ENCODE measurements at places on chromosomes 4 and X.
A peak's percentile ranks its signal among the peaks of the same experiment; 100 is the strongest.

GRCh38 chrX:35728481-35728880 lies 69.7 kb upstream of the MAGEB16 start:
- DNase-seq: peak; percentile 1

DNA sequence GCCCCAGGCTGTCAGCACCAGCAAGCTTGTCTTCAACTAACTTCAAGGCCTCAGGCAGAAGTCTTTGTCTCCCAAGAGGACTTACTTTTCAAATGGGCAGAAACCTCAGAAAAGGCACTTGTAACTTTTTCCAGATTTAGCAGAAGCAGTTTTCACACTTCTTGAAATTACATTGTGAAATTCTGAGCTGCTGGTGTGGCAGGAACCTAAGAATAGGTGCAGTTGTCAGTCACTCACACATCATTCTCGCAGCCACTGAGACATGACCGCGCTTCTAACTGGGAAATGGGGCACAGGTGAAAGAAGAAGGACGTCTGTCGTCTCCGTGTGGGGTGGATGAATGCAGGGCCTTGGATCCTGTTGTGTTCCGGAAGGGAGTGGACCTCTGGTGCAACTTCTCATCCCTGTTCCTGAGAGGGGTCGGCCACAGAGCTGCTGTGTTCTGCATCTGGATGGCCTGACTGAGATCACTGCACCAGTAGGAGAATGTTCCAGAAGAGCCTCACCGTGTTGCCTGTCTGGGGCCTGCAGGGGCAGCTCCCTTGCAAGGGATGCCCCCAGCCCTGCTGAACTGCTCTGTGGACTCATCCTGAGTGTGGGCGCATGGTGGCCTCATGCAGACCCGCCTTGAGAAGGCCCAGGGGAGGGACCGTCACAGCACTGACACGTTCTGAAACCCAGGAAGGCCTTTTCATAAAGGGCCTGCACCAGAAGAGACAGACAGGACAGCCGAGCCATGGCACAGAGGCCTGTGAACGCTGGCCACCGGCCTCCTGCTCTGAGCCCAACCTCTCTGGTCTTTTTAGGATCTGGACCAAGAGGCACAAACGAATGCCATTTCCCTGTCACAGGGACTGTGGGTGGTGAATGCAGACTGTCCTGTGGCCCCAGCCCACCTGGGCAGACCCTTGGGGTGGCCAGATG lies 18.7 kb downstream of the NAT8L start:
- DNase-seq: no peak

GRCh38 chr4:52198294-52198693 lies 147.2 kb downstream of the SPATA18 start:
- no peak for DNase-seq

- DNase-seq: no peak
These were observed 223.1 kb upstream of the TAPT1 start for GRCh38 chr4:16449406-16449805.

DNA sequence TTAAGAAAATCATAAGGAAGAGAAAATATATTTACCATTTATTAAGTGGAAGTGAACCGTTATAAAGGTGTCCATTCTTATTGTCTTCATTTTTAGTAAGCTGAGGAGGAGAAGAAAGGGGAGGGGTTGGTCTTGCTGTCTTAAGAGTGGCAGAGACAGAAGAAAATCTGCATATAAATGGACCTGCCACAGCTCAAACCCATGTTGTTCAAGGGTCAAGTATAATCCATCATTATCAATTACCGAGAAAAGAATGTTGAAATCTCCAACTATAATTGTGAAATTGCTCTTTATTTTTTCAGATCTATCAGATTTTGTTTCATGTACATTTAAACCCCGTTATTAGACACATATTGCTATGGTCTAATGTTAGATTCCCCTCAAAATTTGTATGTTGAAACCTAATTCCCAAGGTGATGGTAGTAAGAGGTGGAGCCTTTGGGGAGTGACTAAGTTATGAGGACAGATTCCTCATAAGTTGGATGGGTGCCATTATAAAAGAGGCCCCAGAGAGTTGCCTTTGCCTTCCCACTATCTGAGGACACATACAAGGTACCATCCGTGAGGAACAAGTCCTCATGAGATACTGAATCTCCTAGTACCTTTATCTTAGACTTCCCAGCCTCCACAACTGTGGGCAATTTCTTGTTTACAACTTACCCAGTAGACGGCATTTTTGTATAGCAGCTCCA lies 58.5 kb upstream of the SMAD1 start:
- DNase-seq: no peak

DNA sequence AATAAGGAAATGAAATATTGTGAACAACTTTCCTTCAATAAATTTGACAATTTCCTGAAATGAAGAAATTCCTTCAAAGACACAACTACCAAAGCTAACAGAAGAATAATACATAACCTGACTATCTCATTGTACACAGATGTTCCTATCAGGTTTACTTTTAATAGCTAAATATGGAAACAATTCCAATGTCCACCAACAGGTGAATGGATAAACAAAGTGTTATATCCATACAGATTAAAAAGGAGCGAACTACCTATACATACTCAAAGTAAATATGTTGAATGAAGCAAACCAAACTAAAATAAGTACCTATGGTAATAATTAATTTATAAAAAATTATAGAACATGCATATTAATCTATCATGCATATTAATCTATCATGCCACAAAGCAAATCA lies 554.9 kb downstream of the PPP4R3C start:
- no peak for DNase-seq

DNA sequence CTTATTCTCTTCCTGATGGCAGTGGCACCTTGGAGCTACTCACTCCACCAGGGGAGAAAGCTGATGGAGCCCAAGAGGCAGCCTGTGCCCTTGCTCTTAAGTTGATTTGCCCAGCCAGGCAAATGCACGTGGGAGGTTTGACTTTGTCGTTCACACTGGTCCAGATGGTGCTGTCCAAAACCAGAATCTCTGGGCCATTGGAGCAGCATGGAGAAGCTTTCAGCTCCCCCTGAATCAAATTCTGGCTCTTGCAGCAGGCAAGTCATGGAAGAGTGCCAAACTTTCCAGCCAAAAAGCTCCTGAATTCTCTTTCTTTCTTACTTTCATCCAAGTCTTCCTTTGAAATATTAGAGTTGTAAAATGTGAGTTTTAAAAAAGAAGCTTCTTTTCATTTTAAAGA lies 970.4 kb downstream of the RPA4 start:
- no peak for DNase-seq

- DNase-seq: peak; percentile 50
These were observed 27.2 kb upstream of the SLC25A4 start for GRCh38 chr4:185115827-185116232.

DNA sequence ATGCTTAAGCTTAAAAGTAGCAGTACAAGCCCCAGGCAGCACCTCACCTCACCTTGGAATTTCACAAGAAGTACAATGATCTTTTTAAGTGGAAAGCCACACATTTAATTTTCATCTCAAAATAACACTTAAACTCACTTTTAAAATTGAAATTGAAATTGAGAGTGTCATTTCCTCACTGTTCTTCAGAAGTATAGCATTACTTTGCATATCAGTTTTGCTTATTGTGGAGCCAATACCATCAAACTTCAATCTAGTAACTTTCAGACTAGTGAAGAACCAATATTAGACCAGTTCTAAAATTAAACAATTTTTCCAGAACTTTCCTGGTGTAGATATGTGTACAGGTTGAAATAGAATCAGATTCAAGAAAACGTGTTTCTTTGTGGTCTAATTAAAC lies 242.4 kb downstream of the NDST4 start:
- DNase-seq: no peak

- DNase-seq: peak; percentile 6
These were observed 452.1 kb upstream of the RPS6KA3 start for GRCh38 chrX:20718592-20719380.

DNA sequence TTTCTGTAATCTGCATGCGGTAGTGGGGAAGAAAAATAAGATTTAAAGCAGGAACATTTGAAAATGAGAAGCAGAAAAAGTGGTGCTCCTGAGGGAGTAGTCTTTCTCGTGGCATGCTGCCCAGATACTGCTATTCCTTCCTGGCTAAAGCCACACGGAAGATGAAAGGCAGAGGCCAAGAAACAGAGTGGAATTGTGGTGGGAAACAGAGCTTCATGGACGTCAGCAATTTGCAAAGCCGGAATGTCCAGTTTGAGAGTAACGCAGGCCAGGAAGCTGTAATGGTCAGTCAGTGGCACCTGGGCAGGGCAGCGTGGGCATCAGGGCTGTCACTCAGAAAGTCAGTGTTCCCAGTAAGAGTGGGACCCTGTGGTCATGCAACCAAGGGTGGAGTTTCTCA lies 63.7 kb upstream of the FMR1 start:
- DNase-seq: no peak

GRCh38 chr4:18138076-18138665 lies 116.6 kb upstream of the LCORL start:
- DNase-seq: no peak

GRCh38 chr4:75886104-75886503 lies 16.1 kb downstream of the PPEF2 start:
- DNase-seq: no peak

DNA sequence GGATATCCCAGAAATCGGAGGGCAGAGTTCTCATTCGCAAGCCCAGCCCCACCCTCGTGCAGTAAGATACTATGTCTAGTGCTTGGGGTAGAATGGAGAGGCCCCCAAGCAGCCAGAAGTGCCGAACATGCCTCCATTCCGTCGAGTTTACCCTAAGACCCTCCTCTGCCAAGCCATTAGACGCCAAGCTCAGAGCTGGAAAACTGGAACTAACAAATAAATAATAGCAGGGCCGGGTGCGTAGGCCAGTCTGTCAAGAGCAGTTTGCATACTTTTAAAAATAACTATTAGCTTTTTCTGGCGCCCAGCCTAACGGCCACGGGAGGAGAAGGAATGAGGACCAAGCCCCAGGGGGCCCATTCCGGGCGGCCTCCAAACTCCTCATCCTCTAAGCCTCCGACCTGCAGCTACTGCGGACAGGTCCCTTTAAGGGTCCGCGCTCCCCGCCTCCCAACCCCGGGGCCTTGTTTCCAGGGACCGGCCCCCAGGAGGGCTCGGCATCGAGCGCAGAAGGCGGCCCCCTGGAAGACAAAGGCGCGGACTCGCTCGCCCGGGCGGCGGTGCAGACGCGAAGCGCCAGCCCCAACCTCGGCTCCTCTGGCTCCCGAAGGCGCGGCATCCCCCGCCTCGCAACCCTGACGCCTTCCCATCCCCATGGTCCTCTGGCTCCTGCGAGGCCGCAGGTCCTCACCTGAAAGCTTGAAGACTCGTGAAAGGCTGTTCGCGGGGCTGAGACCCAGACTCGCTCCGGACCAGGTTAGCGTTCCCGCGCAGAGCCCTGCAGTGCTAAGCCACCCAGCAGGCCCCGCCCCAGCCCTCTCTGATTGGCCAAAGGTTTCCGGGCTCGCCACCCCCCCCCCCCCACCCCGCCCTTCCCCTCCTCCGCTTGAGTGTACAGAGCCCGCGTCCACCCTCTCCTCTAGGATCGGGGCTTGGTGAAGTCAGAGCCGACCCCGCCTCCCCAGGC lies at the start of gene TMSB15A:
TMSB15A (minus strand) TSS at position 765 of the 967 bp plus-strand sequence.
- peak; percentile 90 for DNase-seq

DNA sequence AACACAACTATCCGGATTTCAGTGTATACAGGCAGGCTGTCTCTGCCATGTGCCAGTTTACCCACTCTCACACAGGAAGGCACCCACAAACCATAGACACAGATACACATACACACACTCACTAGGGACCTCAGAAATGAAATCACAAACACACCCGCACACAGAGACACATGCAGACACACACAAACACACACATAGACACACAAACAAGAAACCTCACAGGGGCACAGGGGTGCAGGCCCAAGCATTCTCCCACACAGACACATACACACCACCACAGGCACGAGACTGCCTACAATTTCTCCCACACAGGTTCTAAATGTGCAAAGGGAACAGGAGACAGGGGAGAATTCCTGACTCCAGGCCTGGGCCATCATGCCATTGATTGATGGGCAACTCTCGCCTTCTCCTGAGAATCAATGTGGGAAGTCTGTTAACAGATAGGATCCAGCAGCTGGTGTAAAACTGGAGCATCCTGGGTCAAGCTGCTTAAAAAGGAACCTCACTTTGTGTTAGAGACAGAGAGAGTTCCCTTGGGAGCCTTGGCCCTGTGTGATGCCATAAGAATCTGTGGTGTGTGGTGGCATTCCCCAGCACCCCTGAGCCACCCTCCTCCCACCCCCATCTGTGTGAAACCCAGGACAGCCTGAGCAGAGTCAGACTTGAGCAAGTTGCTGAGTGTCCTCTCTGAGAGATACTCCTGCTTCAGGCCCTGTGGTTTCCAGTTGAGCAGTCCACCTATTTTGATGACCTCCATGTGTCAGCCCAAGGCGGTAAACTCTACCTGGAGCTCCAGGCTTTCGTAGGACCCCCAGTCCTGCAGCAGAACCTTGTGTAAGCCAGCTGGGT lies 33.9 kb downstream of the NBDY start:
- no peak for DNase-seq

GRCh38 chr4:60201052-60201673 lies 999.0 kb upstream of the ADGRL3 start:
- DNase-seq: peak; percentile 67

- DNase-seq: no peak
These were observed 18.5 kb downstream of the P2RY8 start for GRCh38 chrX:1518512-1518911.

GRCh38 chr4:33941854-33942253 lies 2302.5 kb downstream of the ARAP2 start:
- DNase-seq: no peak

All from retina (tissue), 1 donor.